Stimulated activated CD8-positive, alpha-beta memory T cell treated with anti-CD3 and anti-CD28 coated beads, Interleukin-7, amount 100 ng/mL, for 4 hours (primary cell): ENCODE measurements at places on chromosomes 2 and 18.

- DNase-seq = peak; percentile 76
These were observed at the start of gene IMPACT for GRCh38 chr18:24426398-24427294. Gene IMPACT (plus strand): TSS chr18:24426670. CDS start chr18:24426757, 87 bp downstream.

GRCh38 chr2:217445723-217446122 is 557.1 kb downstream of the TNS1 start:
- DNase-seq = no peak

GRCh38 chr2:40372283-40372985 is 79.5 kb downstream of the SLC8A1 start:
- no peak for DNase-seq

- DNase-seq = no peak
These were observed 44.3 kb upstream of the RAB6C start for GRCh38 chr2:129935118-129935517.

GRCh38 chr2:66059332-66059731 is 375.6 kb upstream of the MEIS1 start:
- no peak for DNase-seq

DNA sequence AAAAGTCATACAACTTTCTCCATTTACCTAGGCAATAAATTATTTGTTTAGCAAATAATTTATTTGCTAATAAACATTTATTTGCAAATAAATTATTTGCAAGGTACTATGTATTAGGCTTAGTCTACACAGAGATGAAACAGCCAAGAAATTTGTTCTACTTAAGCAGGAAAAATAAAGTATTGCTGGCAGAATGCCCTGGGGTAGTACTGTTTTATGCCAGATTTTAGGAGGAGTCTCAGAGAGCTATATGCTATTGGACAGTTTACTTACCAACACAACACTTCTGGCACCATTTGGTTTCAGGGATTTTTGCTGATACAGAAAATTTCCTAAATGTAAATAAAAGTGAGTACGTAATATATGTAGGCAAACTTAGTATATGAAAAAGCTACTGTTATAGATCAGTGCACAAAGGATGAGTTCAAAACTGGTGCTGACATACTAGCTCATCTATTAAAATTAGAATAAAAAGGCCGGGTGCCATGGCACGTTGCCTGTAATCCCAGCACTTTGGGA is 23.2 kb upstream of the CDKL4 start:
- DNase-seq = no peak

- no peak for DNase-seq
These were observed 1288.7 kb downstream of the CNTNAP5 start for GRCh38 chr2:125313806-125314205.

- DNase-seq = no peak
These were observed 9.6 kb downstream of the PTPRM start for GRCh38 chr18:7576685-7577084.

- no peak for DNase-seq
These were observed 1010.7 kb upstream of the ZEB2 start for GRCh38 chr2:145530653-145531052.

DNA sequence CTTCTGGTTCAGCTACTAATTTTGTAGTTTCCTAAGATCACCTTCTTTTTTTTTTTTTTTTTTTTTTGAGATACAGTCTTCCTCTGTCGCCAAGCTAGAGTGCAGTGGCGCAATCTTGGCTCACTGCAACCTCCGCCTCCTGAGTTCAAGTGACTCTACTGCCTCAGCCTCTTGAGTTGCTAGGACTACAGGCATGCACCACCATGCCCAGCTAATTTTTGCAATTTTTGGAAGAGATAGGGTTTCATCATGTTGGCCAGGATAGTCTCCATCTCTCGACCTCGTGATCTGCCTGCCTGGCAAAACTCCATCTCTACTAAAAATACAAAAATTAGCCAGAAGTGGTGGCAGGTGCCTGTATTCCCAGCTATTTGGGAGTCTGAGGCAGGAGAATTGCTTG is 301.5 kb upstream of the TFPI start:
- DNase-seq = no peak

DNA sequence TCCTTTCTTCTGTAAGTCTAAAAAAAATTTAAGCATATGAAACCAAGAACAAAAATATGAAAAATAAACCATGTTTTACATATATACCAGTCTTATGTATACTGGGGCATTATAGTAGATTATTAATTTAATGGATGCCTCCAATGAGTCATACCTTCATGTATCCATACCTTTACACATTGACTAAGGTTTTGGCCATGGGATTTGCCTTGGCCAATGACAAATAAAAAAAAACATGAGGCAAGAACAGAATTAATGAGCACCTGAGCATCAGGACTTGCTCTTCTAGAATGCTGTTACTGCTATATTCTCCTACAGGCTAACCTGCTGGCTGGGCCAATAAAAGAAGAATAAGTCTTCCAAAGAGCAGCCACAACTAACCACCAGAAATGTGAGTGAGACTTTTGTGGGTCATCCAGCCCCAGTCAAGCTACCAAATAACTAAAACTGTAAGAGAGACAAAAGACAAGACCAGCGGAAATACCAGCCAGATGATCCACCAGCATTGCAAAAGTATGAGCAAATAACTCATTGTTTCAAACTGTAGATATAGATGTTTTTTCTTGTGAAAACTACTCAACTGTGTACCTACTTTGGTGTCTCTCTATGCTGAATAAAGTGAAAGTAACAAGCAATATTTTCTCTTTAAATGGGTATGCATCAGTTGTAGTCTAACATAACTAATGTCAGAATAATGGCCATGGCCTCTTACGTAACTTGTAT is 749.6 kb upstream of the VRK2 start:
- DNase-seq = no peak

DNA sequence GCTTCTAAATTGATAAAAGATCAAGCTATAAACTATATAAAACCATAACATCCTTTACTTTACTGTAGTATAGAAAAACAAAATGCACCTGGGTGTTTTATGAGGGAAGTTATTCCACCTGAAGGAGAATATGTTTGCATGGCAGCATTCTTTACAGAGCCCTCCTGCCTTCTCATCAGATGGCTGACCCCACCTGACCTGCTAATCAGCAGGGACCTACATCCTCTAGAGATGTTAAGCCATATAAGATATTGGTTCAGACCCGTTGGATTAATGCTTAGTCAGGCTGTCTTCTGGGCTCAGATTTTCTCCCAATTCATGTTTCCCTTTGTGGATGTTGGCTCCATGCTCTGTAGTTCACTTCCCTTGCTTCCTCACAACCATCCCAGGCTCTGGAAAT is 414.8 kb downstream of the DPP10 start:
- no peak for DNase-seq

DNA sequence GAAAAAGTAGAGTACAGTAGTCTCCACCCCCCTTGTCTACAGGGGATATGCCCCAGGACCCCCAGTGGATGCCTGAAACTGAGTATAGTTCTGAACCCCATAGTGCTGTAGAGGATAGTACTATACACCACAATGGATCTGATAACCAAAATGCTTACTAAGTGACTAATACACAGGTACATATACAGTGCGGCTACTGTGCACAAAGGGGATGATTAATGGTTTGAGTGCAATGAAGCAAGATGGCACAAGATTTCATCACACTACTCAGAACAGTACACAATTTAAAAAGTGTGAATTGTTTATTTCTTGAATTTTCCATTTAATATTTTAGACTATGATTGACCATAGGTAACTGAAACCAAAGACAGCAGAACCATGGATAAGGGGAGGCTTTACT is 446.9 kb upstream of the NRP2 start:
- no peak for DNase-seq

- no peak for DNase-seq
These were observed 103.5 kb downstream of the SPTBN1 start for GRCh38 chr2:54559593-54560145.

DNA sequence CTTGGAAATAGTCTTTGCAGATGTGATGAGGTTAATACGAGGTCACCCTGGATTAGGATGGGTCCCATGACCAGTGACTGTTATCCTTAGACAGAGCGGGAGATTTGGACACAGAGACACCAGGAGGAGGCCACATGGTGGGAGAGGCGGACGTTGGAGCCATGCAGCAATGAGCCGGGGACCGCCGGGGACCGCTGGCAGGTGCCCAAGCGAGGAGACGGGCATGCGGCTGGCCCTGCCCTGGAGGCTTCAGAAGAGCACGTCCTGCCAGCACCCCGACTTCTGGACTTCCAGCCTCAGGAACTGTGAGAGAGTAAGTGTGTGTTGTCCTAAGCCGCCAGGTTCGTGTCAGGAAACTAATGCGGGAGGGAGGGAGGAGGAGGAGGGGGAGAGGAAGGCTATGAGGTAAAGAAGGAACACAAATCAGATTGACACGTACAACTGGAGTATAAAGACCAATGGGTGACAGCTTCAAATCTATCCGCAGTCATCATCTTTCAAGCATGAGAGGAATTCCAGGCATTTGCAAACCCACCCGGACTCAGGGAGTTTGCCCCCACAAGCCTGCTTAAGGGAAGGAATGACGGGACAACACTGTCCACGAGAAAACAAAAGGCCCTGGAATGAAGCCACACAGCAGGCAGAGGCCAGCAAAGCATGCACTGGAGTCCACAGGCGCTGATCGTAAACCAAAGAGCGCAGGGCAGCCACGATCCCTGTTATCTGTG is 11.6 kb upstream of the BOK start:
- DNase-seq = no peak

- no peak for DNase-seq
These were observed 37.2 kb downstream of the AGPS start for GRCh38 chr2:177429688-177430325.

DNA sequence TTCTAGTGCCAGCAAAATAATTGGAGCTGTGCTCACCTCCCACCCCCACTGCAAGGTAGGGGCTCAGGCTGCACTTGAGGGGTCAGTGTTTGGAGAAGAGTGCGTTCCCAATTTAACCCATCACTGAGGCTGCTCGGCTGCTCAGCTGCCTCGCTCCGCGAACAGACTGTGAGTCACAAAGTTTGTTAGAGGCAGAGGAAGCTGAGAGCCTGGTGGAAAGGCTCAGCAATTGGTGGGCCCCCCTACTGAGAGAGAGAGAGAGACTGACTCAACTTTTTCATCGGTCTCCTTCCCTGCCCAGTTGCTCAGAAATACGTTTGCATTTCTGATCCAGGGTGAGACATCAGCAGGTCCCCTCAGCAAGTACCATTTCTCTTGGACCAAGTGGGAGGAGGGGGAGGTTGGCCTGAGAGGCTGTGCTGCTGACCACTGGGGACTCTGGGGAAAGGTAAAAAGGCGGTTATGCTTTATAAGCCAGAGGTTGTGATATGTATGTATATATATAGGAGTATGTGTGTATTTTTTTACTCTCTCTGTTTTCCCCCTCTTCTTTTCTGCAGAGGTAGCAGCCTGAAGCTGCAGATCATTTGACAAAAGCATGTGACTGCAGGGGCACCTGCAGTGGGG is 1.5 kb downstream of the EFR3B start:
- peak; percentile 23 for DNase-seq

DNA sequence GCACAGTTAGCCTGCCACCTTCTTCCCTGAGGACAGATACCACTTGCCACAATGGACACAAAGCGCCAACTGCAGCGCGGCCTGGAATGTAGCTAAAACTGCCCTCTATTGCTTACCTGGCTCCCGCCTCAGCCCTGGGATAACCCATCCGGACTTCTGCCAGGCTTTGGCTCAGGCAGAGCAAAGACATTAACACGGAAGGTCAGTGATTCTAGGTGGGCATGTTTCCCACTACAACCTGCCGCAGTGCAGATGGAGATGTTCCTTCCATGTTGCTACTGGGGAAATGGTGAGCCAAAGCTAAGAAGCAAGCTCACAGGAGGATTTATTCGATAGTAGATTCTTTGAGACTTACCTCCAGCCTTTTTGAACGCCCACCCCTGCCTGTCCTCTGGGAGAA is 74.8 kb downstream of the XDH start:
- no peak for DNase-seq

DNA sequence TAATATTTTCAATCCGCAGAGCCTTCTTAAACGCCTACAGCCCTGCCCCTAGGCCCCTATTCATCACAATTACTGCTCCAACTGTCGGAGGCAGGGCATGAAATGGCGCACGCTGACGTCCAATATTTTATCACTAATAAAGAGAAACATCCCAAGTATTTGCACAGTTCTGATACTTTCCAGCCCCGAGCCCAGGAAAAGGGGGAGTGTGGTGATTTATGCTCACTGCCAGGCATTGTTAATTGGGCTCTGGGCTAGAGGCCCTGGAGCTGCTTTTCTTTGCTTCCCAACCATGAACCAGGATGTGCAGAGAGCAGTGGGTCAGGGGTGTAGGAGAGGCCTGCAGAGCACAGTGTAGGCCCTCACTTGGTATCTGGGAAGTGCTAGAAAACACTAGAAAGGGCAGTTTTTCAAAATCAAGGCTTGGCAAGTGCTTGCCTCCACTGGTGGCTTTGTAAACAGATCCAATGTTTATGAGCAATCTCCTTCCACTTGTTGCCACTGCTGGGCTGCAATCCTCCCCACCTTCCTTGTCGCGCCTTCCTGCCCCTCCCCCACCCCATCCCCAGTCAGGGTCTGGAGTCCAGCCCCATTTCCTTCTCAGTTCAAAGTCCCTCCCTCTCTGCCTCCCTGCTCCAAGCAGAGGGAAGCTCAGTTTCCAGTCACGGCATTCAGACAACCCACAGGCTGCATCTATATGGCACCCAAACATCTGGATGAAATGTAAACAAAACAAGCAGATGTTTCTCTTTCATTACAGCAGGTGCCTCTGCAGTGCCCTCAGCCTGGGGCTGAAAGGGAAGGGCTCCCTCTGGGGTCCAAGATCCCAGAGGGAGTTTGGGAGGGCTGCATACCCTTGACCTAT is 83.9 kb upstream of the PKDCC start:
- DNase-seq = no peak

- DNase-seq = no peak
These were observed 45.2 kb downstream of the TMEM185B start for GRCh38 chr2:120177973-120178372.

DNA sequence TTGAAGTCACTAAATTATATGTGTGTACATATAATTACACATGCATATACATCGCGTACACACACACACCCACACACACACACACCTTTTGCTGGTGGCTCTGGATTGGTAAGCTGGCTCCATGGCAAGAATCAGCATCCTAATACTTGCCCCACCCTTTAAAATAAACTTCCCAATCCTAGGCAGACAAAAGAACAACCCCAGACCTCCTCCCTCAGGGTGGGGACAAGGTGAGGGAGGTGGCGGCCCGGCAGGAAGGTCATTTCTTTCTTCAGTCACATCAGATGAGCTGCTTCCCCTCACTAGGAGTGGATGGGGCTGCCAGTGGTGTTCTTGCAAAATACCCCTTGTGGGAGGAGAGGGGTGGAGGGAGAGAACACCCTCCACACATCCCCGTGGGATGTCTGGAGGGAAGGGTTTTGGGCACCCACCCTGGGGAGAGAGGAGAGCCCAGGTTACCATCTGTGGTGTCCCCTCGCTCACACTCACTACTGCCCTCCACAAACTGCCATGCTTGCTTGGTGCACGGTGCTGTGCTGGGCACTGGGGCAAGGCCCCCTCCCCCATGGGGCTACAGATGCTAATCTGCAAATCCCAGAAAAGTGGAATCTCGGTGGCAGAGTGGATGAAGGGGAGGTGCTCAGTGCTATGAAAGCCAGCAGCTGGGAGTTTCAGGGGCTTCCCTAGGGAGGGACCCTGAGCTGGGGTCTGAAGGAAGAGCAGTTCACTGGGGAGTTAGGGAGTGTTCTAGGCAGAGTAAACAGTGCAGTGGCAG is 64.0 kb downstream of the ODC1 start:
- DNase-seq = no peak

GRCh38 chr2:113818382-113818951 is 62.0 kb upstream of the SLC35F5 start:
- no peak for DNase-seq

GRCh38 chr2:9897846-9898245 is 53.6 kb upstream of the GRHL1 start:
- no peak for DNase-seq
